NCI-H1092 treated with DMSO at 0.1 percent for 48 hours (cell line): ENCODE measurements at places on chromosomes 1 and 21.

DNA sequence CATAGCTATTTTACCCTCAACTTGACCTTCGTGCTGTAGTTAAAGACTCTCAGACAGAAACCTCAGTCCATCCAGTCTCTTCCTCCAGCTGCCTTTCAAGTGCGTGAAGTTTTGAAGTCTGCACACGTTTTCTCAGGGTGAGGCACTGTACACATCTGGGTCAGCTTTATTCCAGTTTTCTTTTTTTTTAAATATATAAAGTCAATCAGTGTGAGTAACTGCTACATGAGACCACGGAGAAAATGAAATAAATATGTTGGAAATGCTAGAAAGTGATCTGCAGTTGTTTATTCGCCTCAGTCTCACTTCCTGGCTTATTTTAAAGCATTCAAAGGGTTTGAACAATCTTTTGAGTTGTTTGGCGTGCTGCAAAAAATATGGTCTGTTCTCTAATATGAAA, 135.7 kb downstream of the ROR1 start:
- no peak for DNase-seq

GRCh38 chr1:121414905-121415304, 230.1 kb downstream of the SRGAP2C start:
- no peak for DNase-seq

DNA sequence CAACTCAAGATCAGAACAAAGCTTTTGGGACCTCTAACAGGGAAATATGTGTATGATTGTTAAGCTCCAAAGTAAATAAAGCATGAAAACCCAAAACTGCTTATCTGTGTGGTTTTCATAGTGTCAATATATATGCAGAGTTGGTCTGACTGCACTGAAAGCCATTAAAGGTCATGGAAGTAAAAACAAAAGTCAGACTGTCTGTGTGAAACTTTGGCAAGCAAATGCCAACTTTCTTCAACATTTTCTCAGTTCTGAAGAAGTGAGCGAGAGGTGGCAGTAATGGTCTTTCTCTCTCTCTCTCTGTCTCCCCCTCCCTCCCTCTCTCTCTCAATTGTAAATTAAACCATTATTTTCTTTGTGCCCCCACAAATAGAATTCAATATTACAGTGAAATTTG, 100.1 kb upstream of the S1PR1 start:
- no peak for DNase-seq

DNA sequence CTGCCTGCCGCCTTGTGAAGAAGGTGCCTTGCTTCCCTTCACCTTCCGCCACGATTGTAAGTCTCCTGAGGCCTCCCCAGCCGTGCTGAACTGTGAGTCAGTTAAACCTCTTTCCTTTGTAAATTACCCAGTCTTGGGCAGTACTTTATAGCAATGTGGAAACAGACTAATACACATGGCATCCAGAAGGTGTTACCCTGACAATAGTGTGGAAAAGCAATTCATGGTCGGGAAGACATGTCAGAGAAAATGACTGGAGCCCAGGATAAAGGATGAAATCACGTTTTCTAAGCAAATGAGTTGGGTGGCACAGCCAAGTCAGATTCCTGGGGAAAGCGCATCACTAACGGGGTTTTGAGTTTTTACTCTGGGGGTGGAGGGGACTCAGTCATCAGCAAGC, 76.4 kb downstream of the HLCS start:
- DNase-seq = no peak

- no peak for DNase-seq
Observed at GRCh38 chr1:36594023-36594422, 111.3 kb upstream of the CSF3R start.
